ENCODE measurements at places on chromosomes 2 and 18.

DNA sequence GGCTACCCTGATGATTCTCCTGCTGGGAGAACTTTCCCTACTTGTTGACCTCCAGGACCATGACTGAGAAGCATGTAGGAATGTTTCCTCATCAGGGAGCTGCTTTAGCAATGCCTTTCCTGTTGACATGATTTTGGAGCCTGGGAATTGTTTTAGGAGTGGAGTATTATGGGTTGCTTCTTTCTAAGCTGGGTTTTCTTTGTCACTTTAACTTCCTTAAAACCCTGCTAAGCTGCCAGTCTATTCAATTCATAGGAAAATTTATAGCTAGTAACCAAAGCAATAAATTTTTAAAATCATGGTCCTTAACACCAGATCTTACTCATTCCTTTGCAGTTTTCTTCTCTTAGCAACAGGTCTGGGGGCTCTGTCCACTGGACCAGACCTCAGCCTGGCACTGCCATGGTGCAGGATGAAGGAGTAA is 125.6 kb upstream of the TACR1 start:
- DNase-seq, result no peak

- DNase-seq, result no peak
These were observed 226.1 kb upstream of the REV1 start for GRCh38 chr2:99715956-99716355.

DNA sequence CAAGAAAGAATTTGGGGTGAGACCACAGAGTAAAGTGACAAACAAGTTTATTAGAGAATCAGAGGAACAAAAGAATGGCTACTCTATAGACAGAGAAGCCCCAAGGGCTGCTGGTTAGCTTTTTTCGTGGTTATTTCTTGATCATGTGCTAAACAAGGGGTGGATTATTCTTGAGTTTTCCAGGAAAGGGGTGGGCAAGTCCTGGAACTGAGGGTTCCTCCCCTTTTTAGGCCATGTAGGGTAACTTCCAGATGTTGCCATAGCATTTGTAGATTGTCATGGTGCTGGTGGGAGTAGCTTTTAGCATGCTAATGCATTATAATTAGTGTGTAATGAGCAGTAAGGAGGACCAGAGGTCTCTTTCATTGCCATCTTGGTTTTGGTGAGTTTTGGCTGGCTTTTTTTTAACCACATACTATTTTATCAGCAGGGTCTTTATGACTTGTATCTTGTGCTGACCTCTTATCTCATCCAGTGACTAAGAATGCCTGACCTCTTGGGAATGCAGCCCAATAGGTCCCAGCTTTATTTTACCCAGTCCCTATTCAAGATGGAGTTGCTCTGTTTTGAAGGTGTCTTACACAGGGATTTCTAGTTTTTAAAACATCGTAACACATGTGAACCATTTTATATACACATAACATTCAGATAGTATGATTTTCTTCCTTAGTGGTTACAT is 77.8 kb downstream of the MYO1B start:
- no peak for DNase-seq

- no peak for DNase-seq
These were observed 144.2 kb upstream of the OTOS start for GRCh38 chr2:240284503-240285259.

DNA sequence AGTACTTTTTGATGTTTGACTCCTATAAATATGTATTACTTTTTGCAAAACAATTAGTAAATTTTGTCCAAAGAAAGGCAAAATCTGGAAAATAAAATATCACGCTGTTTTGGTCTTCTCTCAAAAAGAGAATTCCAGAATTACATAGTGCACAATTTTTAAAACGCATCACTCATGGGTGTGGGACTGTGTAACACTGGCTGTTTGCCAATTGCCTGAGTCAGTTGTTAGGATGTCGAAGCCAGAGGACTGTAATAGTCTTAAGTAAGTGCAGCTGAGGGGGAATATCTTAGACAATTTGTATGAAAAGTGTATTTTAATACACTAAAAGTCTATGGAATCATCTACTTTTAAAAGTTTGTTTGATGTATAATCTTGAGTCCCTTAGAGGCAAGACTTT is 24.1 kb upstream of the EPHA4 start:
- no peak for DNase-seq

- DNase-seq, result no peak
These were observed 76.8 kb upstream of the HDAC4 start for GRCh38 chr2:239477591-239477990.

DNA sequence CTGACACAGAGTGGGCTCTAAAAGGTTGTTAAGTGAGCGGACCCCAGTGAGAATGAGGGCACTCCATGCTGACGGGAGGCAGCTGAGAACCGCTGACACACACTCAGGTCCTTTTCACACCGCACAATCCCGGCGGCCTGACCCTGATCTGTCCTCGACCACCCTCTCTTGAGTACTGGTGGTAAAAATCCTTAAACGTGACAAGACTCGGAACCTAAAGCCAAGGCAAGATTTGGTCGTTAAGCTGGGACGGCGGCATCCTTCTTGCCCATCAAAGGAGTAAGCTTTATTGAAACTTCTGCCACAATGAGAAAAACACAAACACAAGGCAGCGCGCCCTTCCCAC is 569 bp downstream of the TMX3 start:
- DNase-seq, result peak; percentile 11

GRCh38 chr2:199739413-199740110 is 111.4 kb downstream of the FTCDNL1 start:
- DNase-seq, result peak; percentile 10

DNA sequence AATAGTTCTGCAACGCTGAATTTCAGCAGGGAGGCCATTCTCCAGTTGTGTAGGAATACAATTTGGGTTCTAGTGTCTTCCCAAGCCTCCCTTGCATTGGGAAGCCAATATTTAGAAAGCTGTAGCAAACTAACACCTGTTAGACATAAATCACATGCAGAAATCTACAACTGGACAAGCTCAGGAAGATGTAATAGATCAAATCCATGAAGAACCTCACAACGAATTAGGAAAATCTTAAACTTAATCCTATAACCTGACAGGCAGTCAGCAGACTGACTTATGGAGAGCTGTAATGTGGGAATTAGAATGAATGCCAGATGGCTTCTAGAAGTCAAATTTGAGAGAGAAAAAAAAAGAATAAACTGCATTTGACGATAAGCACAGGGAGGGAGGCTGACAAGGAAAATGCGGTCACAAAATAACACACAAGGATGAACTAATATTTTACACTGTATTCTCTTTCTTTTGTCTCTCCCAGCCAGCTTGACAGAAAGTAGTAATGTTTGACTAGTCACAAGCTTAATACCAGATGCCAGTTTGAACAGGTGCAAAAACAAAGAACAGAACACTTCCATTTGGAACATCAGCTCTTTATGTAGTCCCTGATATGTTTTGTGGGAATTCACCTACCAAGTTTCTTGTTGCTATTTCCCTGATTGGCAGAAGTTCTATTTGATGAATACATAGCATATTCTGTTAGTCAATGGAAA is 50.8 kb upstream of the FANCL start:
- DNase-seq, result no peak
